ENCODE measurements at places on chromosomes 5 and 9. TPM values are rescaled to one million over a fixed set of nuclear protein-coding genes. Genes with fewer than 3 reads are reported as not detected.

ANAPC2 gene
- polyA plus RNA-seq: 21.1 TPM

- no peak for DNase-seq
These were observed 20.4 kb upstream of the DELE1 start for GRCh38 chr5:141903261-141903660.

- DNase-seq: no peak
These were observed 52.4 kb downstream of the SEC61B start for GRCh38 chr9:99274495-99274894.

DNA sequence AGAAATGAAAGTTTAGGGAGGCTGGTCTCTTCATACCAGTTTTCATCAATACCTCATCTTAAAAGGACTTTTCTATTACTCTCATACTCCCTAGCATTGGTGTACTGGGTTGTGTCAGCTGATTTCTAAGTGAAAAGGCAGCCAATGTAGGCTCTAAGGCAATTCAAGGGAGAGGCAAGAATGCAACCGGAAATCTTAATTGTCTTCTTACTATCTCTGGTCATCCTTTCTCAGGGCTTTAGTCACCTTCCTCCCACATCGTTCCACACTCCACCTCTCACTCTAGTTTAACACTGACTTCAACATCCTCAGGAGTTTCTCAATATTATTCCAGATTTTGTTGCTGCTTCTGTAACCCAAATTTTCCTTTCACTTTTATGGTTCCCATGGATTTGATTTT, 281.8 kb upstream of the RFX3 start:
- DNase-seq: no peak

Data from muscle of arm (tissue), 14 donors.